ENCODE measurements at places on chromosomes 1 and 21.

- no peak for DNase-seq
Measured at GRCh38 chr1:201374364-201374763, 3.1 kb downstream of the TNNT2 start.

GRCh38 chr21:35681946-35682345 is 378.4 kb downstream of the SETD4 start:
- no peak for DNase-seq

- no peak for DNase-seq
Measured at GRCh38 chr1:231723146-231723545, 96.6 kb downstream of the DISC1 start.

DNA sequence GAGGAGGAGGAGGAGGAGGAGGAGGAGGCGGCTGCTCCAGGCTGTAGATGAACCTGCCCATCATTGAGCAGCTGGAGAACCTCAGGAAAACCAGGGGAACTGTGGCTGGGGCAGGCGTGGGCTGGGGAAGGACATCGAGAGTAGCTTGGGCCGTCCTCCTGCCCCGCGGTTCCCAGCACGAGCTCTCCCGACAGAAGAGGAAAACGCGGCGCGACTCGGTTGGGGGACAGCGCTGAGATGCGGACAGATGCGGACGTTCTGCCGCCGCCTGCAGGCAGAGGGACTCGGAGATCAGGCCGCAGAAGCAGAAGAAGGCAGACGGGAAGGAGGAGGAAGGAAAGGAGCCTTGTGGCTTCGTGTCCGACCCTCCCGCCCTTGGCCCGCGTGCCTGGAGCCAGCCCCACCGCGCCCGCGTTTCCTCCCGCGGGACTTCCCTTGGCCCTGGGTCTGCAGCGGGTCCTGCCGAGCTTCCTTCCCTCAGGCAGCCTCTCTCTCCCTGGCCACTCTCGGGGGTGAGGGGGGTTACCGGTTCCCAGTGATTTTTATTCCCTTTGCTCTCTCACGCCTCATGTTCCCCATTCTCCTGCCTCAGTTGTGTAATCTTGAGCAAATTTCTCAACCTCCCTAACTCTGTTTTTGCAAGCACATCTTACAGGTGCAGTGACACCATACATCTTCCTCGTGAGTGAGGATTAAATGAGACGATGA is 1.7 kb upstream of the TNFRSF9 start:
- DNase-seq, result peak; percentile 76

DNA sequence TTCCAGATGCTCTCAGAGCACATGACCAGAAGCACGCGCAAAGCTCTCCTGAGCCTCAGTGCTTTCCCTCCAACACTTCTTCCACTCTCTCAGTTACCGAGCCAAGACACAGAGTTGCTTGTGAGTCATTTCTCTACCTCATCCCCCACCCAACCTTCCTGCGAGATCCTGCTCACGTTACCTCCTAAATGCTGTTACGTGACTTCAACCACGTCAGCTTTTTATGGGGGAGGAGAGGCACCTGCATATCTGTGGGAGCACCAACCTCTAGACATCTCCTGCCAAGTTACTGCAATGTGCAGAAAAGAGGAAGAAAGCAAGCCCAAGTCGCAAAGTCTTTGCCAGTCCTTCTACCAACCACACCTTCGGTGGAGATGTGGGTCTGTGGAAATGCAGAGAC is 27.2 kb upstream of the ERG start:
- no peak for DNase-seq

DNA sequence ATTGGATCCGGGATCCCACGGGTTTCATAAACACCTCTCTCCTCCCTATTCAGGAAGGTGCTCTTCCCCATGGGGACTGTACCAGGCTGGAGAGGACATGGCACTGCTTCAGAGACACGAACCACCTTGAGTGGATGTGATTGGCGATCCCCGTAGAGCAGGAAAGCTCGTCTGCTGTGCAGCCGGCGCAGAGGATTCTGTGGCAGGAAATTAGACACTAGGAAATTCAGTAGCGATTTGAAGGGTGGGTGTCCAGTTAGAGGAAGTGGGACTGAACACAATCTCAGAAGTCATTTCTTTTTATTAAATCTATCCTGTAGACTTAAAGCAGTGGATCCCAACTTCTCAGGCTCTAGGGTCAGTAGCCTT is 767 bp downstream of the PDIK1L start:
- no peak for DNase-seq

- no peak for DNase-seq
Measured at GRCh38 chr1:240619906-240620621, 8.1 kb upstream of the GREM2 start.

DNA sequence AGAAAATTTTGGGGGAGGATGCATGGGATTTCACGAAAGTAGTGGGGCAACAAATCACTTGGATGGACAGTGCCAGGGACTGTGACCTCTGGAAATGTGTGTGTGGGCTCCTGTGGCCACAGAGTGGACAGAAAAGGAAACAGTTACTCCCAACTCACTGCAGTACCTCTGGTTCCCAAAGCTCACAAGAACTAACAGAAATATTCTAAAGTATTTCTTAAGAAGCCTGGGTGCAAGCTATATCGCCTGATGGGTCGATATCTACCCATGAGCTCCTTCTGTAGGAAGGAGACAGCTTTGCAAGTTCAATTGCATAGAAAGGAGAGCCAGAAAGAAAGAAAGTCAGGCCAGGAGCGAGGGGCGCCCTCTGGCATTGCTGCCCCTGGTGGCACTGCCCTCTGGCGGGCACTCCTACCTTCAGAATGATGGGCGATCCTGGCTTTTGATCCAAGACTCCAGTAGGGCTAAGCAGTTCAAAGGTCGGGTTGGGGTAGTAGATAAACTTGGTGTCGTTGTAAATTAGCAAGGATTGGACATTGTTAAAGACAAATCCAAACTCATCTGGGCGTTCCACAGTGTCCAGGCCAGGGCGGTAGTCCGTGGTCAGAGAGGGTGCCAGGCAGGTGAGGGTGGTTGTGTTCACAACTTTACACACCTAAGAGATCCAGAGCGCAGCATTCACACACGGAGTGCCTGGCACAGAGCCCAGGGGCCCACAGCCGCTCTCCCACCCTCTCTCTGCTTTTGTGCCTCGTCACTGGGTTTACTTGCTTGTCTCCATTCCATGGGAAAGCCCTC is 134.7 kb upstream of the CD34 start:
- DNase-seq, result no peak

DNA sequence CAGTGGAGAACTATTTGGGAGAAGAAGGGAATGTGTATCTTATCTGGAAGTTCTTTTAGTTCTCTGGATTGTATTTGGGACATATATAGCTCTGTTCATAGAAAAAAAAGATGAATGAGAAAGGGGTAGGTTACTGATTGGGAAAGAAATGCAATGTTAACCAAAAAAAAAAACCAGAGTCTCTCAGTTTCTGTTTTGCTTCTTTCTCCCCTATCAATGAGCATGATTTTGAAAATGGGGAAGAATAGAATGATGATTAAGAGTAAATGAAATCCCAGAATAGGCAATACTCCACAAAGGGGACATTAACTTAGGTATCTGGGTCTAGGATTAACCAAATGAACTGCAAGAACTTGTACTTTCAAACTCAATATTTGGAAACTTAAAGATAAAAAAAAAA is 92.9 kb downstream of the RHOU start:
- DNase-seq, result no peak

- DNase-seq, result no peak
Measured at GRCh38 chr1:100313382-100313781, 38.9 kb upstream of the CDC14A start.

DNA sequence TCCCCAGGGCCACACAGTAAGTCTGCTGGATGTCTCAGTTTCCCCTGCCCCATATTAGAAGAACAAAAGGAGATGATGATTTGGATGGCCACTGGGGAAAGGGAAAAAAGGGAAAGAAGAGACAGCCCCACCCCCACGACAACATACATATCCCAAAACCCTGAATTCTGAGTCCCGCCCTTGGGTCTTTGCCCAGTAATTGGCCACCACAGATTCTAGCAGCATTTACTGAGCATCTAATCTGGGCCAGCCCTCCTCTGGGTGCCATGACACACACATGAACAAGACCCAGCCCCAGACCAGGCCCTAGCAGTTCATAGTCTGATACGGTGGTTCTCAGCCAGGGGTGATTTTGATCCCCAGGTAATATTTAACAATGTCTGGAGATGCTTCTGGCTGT is 5.2 kb upstream of the TTC4 start:
- no peak for DNase-seq

DNA sequence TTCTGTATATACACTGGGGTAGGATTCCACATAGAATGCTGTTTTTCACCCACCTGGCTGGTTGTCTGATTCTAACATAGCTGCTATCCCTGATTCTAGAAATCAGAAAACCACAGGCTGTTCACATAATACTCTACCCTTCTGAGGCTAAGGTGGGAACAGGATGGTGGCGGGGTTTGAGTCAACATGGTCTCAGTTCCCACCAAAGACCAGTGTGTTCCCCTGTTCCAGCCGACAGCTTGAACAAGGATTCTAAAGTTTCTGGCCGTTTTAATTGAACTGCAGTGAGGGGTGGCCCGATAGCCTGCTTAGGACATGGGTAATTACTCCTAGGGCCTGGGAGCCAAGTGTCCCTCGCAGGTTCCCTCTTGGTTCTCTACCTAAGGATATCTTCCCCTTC is 38.4 kb downstream of the PEX14 start:
- no peak for DNase-seq

- DNase-seq, result no peak
Measured at GRCh38 chr1:45327644-45328515, 1.2 kb downstream of the HPDL start.

GRCh38 chr1:182962554-182963115 is 9.7 kb upstream of the SHCBP1L start:
- DNase-seq, result no peak

DNA sequence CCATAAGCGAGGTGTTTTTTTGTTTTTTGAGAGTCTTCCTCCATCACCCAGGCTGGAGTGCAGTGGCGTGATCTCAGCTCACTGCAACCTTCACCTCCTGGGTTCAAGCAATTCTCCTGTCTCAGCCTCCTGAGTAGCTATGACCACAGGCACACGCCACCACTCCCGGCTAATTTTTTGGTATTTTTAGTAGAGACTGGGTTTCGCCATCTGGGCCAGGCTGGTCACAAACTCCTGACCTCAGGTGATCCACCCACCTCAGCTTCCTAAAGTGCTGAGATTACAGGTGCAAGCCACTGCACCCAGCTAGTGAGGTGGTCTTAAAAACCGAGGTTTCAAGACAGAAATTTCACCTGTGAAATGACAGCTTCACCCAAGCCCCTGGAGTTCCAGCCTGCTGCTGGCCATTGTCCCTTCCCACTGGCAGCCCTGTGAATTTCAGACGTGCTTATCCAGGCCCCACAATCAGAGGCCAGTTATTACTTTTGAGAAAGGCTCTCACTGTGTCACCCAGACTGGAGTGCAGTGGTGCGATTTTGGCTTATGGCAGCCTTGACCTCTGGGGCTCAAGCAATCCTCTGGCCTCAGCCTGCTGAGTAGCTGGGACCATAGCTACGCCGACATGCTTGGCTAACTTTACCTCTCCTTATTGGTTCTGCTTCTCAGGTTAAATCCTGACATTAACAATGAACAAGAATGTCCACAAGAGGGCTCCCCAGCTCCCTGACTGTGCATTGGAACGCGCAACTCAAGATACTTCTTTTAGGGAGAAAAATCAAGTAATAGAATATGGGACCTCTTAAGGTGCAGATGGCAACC is 19.4 kb downstream of the ENO1 start:
- DNase-seq, result peak; percentile 72

GRCh38 chr1:113282008-113282892 is 108.1 kb upstream of the MAGI3 start:
- DNase-seq, result no peak

GRCh38 chr1:209780268-209780667 is 4.1 kb downstream of the C1orf74 start:
- DNase-seq, result no peak

DNA sequence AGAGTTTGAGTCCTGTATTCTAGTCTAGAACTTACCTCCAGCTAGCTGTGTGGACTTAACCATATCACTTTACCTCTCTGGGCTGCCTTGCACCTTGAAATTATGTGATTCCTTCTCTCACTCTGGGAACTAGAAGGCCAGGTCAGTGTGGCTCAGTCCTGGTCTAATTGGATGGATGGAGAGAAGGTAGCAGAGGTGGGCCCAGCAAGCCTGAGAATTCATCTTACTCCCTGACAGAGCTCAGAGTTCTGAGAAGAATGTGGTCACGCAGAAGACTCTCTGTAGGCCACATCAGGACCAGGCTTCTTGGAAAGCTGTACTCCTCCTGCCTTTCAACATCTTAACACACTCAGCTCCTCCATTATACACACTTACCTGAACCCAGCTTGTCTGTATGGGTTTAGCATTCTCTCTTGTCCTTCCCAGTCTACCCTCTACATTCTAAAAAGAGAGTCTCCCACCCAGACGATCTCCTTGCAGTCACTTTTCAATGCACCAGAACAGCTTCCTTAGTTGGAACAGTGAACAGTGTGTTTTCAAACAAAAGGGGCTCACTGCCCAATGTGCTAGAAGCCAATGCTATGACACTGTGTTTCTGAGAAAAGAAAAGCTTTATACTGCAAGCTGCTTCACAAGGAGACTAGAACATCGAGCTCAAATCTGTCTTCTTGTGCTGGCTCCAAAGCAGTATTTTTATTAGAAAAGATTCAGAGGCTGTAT is 60.5 kb downstream of the CAPN9 start:
- no peak for DNase-seq

GRCh38 chr21:41833497-41834115 is 45.5 kb downstream of the PRDM15 start:
- no peak for DNase-seq

GRCh38 chr1:155999964-156000363 is 20.8 kb downstream of the SSR2 start:
- no peak for DNase-seq

- no peak for DNase-seq
Measured at GRCh38 chr1:226364514-226364899, 43.4 kb downstream of the PARP1 start.

GRCh38 chr1:213138892-213139291 is 87.9 kb downstream of the RPS6KC1 start:
- no peak for DNase-seq

DNA sequence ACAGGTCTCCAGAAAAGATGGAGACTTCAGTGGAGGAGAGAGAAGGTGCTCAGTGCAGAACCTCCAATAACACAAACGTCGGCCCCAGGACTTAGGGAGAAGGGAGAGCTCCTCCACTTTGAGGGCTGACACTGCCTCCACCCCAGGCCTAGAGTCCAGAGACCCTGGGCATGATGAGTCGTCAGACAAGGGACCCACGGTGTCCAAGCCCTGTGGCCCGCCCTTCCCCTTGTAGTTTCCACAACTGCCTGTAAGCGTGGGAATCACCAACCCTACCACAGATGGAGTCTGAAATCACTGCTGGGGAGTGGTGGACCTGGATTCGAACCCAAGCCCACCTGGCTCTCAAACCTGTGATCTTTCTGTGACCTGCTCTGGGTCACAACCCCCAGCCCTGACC is 281.1 kb downstream of the NPHP4 start:
- no peak for DNase-seq

DNA sequence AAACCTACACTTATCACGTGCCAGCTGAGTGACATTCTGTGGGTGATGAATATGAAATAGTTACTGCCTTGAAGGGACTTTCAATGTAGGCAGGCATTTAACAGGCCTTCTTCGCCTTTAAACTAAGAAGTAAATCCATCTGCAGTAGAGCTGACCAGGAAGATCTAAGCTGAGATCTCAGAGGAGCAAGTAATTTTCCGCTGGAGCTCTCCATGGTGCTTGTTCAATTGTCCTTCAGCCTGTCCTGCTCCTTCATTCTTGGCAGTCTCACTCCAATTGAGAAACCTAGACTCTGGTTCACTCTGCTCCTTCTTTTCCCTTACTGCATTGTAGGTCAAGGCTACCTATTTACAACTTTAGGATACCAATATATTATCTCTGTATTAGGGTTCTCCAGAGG is 183.5 kb downstream of the HMCN1 start:
- no peak for DNase-seq

- DNase-seq, result no peak
Measured at GRCh38 chr21:44421901-44422840, 33.1 kb upstream of the LRRC3 start.

GRCh38 chr1:178846306-178846705 is 24.6 kb downstream of the ANGPTL1 start:
- DNase-seq, result no peak

Data from activated CD8-positive, alpha-beta memory T cell treated with anti-CD3 and anti-CD28 coated beads, Interleukin-2, amount 50 U/mL, for 48 hours (primary cell).